ENCODE measurements at places on chromosomes 16 and 17. TPM values are rescaled to one million over a fixed set of nuclear protein-coding genes. Genes with fewer than 3 reads are reported as not detected.
A peak's percentile ranks its signal among the peaks of the same experiment; 100 is the strongest.

The SHCBP1 gene
- total RNA-seq, result 37.6 TPM

The PRRT2 gene
- total RNA-seq, result 1.5 TPM

The ENPP7 gene
- total RNA-seq, result 0.16 TPM

The FMNL1 gene
- total RNA-seq, result 298 TPM

- DNase-seq, result no peak
These were observed 6.5 kb upstream of the ZNF778 start for GRCh38 chr16:89210904-89211515.

DNA sequence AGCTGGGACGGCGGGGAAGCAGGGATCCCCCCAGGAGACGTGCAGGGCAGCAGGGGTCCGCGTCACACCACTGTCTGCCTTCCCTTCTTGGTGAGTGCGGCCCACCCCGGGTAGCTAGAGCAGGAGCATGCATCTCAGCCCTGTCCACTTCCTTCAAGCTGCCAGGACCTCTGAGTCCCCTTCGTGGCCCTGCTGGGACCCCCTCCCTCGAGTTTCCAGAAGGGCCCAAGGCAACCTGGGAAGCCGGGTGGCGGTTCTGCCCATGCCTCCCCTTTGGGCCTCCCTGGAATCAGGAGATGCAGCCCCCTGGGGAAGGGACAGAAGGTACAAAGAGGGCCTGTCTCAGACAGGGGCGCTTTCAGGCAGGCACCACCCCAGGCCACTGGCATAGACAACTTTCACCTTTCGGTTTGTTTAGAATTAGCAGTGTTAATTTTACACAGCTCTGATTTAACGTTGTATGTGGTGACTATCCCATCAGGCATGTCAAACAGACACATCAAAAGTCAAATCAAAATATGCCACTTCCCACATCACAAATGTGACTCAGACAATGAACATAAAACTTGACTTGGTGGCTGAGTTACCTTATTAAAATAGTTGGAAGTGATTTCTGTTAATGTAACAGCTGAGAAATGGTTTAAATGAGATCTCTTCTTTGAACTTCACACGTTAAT is 94.5 kb upstream of the METRNL start:
- DNase-seq, result no peak

GRCh38 chr17:17186051-17186450 is 20.1 kb downstream of the PLD6 start:
- peak; percentile 82 for DNase-seq

DNA sequence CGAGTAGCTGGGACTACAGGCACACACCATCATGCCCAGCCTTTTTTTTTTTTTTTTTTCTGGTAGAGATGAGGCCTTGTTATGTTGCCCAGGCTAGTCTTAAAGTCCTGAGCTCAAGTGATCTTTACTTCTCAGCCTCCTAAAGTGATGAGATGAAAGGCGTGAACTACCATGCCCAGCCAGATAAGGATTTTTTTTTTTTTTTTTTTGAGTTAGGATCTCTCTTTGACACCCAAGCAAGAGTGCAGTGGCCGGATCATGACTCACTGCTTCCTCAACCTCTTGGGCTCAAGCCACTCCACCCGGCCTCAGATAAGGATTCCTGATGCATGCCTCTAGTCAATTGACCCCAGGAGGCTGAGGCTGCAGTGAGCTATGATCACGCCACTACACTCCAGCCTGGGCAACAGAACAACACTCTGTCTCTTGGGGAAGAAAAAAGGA is 11.2 kb upstream of the PLEKHG4 start:
- no peak for DNase-seq

GRCh38 chr17:81109957-81110356 is 55.4 kb upstream of the PVALEF start:
- DNase-seq, result no peak

DNA sequence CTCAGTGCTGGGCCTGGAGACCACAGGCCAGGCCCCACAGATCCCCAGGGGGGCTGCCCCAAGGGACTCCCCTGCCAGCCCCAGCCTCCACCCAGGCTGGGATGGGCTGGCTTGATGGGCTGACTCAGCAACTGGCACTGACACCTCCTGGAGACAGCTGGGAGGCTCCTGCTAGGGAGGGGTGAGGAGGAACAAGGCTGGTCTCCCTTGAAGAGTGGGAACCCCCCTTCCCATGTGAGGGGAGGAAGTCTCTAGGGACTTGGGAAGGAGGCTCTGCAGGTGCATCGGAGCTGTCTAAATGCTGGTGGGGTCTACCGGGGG is 10.4 kb downstream of the NHERF1 start:
- peak; percentile 51 for DNase-seq

- DNase-seq, result peak; percentile 67
These were observed 3.5 kb downstream of the FMNL1 start for GRCh38 chr17:45225051-45225700.

DNA sequence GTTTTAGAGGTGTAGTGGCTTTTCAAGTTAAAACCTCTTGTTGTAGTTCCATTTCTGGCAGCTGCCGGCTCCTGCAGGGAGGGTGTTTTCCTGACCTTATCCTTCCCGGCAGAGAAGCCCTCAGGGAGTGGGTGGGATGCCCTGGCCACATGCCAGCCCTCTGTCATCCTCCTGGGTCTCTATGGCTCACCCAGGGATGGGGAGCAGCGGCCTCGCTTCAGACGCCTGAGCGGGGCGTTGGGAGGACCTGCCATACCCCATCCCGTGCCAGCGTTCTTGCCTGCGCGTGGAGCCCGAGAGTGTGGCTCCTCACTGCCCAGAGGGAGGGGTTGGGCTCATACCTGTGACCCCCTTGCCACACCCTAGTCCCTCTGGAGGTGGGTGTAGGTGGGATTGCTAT is 11.9 kb downstream of the KCNJ12 start:
- no peak for DNase-seq

DNA sequence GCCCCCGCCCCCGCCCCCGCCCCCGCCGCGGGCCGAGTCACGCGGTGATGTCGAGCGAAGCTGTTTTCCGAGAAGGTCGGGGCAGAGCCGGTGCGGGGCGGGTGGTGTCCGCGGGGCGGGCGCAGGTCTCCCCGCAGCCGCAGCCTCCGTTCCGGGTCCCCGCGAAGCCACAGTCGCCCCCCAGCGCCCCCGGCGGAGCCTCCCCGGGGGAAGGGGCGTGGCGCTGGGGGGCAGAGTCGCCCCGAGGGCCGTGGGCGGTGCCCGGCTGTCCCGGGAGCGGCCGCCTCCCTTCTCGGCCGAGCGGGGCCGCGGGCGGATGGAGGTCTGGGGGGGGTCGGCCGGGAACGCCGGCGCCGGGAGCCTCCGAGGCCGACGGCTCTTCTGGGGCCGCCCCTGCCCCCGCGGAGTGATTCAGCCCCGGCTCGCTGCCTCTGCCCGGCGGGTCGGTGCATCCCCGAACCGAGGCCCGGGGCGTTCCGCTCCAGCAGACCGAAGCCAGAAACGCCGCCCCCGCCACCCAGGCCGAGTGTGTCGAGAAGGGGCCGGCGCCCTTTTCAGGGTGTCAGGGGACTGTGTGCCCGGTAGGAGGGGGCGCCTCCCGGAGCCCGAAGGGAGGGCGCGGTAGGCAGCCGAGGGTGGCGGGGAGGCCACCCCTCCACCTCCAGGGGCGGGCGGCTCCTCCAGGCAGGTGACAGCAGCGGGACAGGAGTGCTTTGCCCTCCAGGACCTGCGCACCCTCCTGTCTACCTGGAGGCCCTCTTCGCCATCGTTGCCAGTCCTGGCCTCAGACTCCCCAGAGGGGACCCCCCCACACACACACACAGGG is 1.7 kb downstream of the METRNL start:
- DNase-seq, result peak; percentile 74

Measured in activated CD8-positive, alpha-beta T cell treated with anti-CD3 and anti-CD28 coated beads for 36 hours (primary cell).